ENCODE measurements at places on chromosomes 6 and 20.

- DNase-seq: no peak
These were observed 87.8 kb downstream of the ANKRD6 start for GRCh38 chr6:89520736-89521135.

GRCh38 chr20:645318-646106 is 7.5 kb downstream of the SRXN1 start:
- peak; percentile 42 for DNase-seq

DNA sequence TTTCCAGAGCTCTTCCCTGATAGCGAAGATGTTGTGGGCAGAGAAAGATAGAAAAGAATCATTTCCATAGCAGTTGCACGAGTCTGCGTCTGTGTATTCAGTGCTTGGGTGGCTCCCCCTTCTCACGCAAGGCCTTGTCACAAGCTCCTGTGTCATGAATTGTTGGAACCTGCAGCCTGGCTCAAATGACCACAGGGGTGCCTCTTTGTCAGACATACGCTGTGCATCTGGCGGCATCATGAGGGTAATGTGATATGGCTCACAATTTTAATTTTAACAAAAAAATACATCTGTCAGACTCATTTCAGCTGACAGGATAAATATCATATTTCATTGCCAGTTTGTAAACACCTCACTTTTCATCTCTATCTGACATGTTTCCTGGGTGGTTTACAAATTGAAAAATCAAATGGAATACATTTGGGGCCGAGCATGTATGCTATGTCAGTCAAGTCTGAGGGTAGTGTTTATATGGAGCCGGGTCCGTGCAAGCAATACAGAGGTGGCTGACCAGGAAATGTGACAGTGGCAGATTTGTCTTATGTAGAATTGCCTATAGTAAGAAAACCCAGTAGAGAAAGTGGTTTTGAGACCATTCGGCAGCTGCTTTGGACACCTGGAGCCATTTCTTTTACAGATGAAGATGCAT is 90.9 kb downstream of the CAP2 start:
- no peak for DNase-seq

GRCh38 chr6:24545691-24546090 is 50.9 kb downstream of the ALDH5A1 start:
- no peak for DNase-seq

GRCh38 chr6:113644861-113645575 is 212.1 kb upstream of the MARCKS start:
- no peak for DNase-seq

- no peak for DNase-seq
These were observed 43.1 kb upstream of the HECA start for GRCh38 chr6:139091826-139092225.

GRCh38 chr6:10099529-10100140 is 315.2 kb downstream of the TFAP2A start:
- DNase-seq: no peak
